ENCODE measurements at places on chromosomes 7 and 10.

- no peak for DNase-seq
Observed at GRCh38 chr10:3578159-3578558, 206.8 kb downstream of the KLF6 start.

- peak; percentile 7 for DNase-seq
Observed at GRCh38 chr7:70776627-70777101, 355.3 kb upstream of the GALNT17 start.

DNA sequence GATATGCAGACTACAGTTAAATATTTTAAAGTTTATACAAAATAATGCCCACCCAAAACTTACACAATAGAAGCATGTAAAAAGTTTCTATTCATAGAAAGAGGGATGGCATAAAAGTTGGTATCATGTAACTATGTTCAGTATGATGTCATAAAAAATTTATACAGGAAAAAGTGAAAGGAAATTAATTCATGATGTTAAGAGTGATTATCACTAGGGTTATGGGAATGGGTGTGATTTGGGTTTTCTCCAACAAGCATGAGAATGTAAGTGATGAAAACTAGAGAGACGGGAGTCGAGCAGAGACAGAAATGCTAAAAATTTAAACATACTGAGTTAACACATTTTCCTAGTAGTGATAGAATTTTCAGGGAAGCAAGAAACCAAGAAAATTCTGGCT lies 52.7 kb downstream of the GDI2 start:
- no peak for DNase-seq

GRCh38 chr10:127813290-127813689 lies 76.3 kb downstream of the FOXI2 start:
- DNase-seq, result no peak

GRCh38 chr10:33621101-33621500 lies 286.6 kb upstream of the NRP1 start:
- no peak for DNase-seq

GRCh38 chr10:22652988-22653481 lies 61.3 kb downstream of the PIP4K2A start:
- DNase-seq, result peak; percentile 42

- no peak for DNase-seq
Observed at GRCh38 chr10:114283091-114283490, 44.0 kb downstream of the VWA2 start.

DNA sequence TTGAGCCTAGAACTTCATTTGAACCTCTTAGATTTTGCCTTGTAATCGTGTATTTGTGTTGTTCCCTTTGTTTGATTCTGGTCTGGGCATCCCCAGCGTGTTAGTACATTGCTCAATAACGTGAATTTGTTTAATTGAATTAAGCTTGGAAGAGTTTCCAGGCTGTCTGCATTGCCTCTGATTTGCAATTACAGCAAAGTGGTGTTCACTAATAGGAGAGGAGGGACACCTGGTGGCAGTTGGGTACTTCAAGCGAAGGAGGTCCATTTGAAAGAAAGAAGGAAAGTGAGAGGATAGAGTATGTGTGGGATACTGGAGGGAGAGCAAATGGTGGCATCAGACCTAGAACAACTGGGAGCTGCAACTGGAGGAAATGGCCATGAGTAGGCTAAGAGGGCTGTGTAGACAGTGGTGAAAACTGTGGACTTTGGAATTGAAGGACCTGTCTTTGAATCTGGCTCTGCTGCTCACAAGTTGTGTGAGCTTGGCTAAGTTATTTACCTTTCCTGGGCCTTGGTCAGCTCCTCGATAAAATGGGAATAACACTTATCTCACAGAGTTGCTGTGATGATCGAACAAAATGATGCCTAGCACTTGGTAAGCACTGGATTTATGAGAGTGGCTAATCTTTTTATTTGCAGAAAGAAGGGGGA lies 15.1 kb downstream of the LSMEM1 start:
- DNase-seq, result no peak

GRCh38 chr7:77888998-77889397 lies 90.4 kb downstream of the PHTF2 start:
- no peak for DNase-seq

GRCh38 chr7:107644309-107644974 lies 16.2 kb upstream of the SLC26A4 start:
- no peak for DNase-seq

DNA sequence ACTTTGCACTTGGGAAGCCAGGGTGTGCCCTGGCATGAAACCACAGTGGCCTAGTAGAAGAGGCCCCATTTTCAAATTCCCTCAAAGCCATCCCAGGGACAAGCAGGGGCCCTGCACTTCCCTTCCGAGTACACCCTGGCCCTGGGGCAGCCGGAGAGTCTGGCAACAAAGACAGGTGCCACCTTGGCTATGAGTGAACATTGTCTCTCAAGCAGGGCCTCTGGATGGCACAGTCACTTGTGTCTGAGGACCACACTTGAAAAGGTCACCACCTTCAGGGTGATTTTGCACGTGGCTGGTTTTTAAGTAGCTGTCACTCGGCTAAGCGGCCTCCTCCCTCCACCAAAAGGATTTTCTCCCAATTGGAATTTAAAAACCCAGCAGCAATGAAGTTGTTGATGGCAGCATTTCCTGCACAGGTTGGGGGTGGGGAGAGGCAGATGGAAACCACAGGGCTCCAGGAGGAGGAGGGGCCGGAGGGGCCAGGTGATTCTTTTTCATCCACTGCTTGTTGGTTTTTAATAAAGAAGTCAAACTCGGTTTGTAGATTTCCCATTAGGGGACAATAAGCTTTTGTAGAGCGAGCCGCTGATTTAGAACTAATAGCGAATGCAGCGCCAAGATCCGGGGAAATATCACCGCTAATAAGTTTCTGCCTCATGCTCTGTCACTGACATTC lies 33.9 kb downstream of the C10orf105 start:
- no peak for DNase-seq

DNA sequence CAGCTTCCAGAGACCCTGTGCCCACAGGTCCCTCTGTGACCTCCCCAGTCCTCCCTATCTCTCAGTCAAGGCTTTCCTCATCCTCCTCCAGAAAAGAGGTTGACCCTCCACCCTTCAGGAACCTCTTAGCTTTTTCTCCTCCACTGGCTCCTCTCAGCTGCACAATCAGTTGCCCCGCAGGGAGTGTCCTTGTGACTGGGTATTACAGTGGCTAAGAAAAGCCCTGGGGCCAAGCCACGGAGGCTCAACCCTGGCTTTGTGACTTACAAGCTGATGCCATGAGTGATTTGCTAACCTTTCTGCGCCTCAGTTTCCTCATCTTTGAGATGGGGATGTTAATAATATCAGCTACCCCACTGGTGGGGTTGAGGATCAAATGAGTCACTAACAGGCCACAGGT lies 66.4 kb upstream of the ZMIZ1 start:
- no peak for DNase-seq

DNA sequence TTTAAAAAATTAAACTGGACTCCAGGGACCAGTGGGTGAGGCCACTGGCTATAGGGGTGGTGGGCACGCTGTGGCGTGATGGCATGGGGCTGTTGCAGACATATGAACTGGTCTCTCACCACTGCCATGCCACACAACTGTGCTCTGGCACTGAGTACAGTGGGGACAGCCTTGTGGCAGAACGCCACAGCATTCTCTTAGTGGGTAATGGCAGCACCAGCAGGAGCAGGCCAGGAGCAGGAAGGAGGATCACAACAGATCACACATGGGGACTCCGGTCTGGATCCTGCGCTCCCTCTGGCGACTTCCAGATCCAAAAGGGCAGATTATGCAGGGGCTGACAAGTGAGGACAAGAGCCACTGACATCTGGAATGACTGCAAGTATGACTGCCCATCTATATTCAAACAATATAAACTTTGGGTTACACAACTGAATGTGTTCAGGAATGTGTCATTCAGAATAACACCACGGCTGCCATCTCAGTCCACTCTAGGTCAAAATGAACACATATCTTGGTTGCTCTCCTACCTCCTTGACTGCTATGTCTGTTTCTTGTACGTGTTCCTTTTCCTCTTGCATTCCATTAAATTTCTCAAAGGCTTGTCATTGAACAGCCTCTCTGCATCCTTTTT lies 176.0 kb downstream of the KMT2E start:
- no peak for DNase-seq

- DNase-seq, result peak; percentile 73
Observed at GRCh38 chr7:149209518-149210269, 14.3 kb downstream of the ZNF282 start.
